ENCODE measurements at places on chromosomes 11 and 22. TPM values are rescaled to one million over a fixed set of nuclear protein-coding genes. Genes with fewer than 3 reads are reported as not detected.

The TENM4 gene
- total RNA-seq: 9.1 TPM

GRCh38 chr11:29448246-29448877 lies 568.5 kb downstream of the KCNA4 start:
- H3K4me1 ChIP-seq: no peaks in the 10 kb centered on the region
- H3K27me3 ChIP-seq: no peaks in the 10 kb centered on the region
- no peak overlapping the region for H3K4me3 ChIP-seq
- H3K27ac ChIP-seq: no peak overlapping the region
- DNase-seq: no peak

DNA sequence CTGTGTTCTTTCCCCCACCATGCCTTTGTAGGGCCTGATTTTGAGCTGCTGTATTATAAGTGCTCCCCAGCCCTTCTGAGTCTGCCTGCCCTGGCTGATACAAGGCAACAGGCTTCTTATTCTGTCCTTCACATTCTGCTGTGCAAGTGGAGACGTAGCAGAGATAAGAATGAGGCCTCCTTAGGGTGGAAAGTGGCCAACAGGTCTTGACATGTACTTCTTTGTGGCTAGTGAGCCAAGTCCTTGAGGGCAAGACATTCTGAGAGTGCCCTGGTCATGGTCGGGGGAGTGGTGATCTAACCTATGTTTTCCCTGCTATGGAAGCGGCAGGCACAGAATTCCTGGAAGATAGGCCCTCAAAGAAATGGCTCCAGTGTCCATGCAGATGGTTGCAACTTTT lies 235.7 kb upstream of the CADM1 start:
- H3K27ac ChIP-seq: no peak overlapping the region
- H3K27me3 ChIP-seq: no peaks in the 10 kb centered on the region
- H3K36me3 ChIP-seq: no peaks in the 10 kb centered on the region
- no peak overlapping the region for H3K4me3 ChIP-seq

The KRTAP5-7 gene
- not detected for total RNA-seq

GRCh38 chr22:21003782-21004181 lies 1.9 kb upstream of the THAP7 start:
- peaks cover 31% of the 10 kb centered on the region for H3K4me1 ChIP-seq
- H3K27me3 ChIP-seq: no peaks in the 10 kb centered on the region
- H3K36me3 ChIP-seq: peaks cover 17% of the 10 kb centered on the region
- H3K27ac ChIP-seq: peak overlapping the region; percentile 99

- no peak for DNase-seq
- H3K27ac ChIP-seq: no peak overlapping the region
- no peaks in the 10 kb centered on the region for H3K36me3 ChIP-seq
- no peaks in the 10 kb centered on the region for H3K4me1 ChIP-seq
- no peak overlapping the region for H3K4me3 ChIP-seq
These were observed 391.5 kb downstream of the CADM1 start for GRCh38 chr11:115112754-115113153.

The ZBTB16 gene
- 175 TPM for total RNA-seq

- H3K36me3 ChIP-seq: peaks cover 10% of the 10 kb centered on the region
- H3K27me3 ChIP-seq: no peaks in the 10 kb centered on the region
- no peak for DNase-seq
- no peak overlapping the region for H3K27ac ChIP-seq
These were observed 49.0 kb upstream of the TTC12 start for GRCh38 chr11:113265362-113265761.

The MOGAT2 gene
- total RNA-seq: not detected

- H3K4me3 ChIP-seq: no peak overlapping the region
- DNase-seq: peak; percentile 37
- H3K27me3 ChIP-seq: no peaks in the 10 kb centered on the region
- H3K4me1 ChIP-seq: no peaks in the 10 kb centered on the region
These were observed 62.1 kb downstream of the GRK3 start for GRCh38 chr22:25626624-25626990.

- no peak for DNase-seq
- H3K27me3 ChIP-seq: no peaks in the 10 kb centered on the region
- no peaks in the 10 kb centered on the region for H3K36me3 ChIP-seq
- H3K27ac ChIP-seq: no peak overlapping the region
These were observed 4.2 kb upstream of the ANO1 start for GRCh38 chr11:70073871-70074371.

The PNPLA3 gene
- total RNA-seq: not detected

The SIK2 gene
- 14.5 TPM for total RNA-seq

DNA sequence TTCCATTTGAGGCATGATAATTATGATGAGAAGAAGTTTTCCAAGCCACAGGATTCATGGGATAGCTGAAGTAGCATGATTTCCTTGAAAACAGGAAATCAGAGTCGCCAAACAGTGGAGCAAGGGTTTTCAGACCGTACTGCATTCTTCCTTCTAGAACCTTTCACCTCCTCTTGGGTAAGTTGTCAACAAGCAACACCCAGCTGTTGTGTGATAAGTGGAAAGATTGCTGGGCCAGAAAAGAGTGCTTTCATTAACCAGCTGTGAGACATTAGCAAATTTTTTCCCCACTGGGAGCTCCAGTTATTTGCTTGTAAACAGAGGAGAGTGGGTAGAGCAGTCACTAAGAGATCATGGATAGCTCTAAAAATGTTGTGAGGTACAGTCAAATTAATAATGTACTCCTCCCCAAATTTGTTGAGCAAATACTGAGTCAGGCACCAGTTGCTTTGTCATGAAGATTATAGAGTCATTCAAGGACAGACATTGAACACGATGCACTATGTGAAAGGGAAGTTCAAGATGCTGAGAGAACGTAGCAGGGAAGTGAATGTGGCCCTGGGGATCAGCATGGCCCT lies 11.7 kb upstream of the MPEG1 start:
- H3K27me3 ChIP-seq: no peaks in the 10 kb centered on the region
- H3K27ac ChIP-seq: peak overlapping the region; percentile 25
- no peak for DNase-seq
- H3K36me3 ChIP-seq: no peaks in the 10 kb centered on the region
